ENCODE measurements at places on chromosomes 5 and 9.

DNA sequence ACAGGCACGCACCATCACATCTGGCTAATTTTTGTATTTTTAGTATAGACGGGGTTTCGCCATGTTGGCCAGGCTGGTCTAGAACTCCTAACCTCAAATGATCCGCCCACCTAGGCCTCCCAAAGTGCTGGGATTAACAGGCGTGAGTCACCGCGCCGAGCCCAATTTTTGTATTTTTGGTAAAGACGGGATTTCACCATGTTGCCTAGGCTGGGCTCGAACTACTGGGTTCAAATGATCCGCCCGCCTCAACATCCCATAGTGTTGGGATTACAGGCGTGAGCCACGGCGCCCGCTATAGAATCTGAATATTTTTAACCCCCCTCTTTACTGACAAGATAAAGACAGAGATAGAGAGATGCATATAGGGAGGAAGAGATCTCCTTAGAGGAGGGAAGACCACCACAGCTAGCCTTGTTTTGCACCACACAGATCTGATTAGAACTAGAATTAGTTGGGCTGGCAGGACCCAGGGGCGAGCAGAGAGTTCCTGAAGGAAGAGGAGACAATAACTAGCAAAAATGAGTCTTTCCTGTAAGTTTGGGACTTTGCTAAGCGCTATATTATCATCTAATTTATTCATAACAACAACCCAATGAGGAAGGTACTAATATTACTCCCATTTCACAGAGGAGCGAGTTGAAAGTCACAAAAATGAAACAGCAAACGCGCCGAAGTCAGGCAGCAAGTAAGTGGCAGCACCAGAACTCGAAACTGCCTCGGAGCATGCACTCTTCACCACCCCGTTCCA is 1.5 kb upstream of the ANKHD1 start:
- peak; percentile 34 for DNase-seq

DNA sequence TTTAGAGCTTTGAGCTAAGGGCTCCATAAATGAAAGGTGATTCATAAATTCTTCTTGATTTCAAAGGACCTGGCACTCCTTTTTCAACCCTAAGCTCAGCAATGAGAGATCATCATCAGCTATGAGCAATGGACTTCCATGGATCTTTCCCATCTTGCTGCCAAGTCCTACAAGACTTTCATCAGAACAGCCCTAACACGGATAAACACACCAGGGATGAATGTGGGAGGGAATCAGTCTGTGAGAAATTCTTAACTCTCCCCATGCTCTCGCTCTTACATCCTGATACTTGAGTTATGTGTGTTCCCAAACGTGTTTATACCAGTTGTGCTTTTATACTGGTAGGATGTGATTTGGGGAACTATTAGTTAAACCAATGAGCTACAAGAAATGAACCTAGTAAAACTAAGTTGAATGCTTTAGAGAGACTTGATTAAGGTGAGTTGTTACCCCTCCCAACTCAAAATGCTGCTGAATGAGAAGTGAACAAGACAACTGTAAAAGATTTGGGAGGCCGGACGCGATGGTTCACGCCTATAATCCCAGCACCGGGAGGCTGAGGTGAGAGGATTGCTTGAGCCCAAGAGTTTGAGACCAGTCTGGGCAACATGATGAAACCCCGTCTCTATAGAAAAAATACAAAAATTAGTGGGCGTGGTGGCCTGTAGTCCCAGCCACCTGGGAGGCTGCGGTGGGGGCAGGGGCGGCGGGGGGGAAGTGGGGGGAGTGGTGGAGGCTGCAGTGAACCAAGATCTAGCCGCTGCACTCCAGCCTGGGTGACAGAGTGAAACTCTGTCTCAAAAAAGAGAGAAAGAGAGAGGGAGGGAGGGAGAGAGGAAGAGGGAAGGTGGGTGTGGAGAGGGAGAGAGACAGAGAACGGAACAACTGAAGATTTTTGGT is 5.2 kb upstream of the RPL26L1 start:
- no peak for DNase-seq

GRCh38 chr5:131373265-131373664 is 109.4 kb downstream of the CDC42SE2 start:
- no peak for DNase-seq

- no peak for DNase-seq
Observed at GRCh38 chr5:97297063-97297703, 114.1 kb upstream of the RIOK2 start.

DNA sequence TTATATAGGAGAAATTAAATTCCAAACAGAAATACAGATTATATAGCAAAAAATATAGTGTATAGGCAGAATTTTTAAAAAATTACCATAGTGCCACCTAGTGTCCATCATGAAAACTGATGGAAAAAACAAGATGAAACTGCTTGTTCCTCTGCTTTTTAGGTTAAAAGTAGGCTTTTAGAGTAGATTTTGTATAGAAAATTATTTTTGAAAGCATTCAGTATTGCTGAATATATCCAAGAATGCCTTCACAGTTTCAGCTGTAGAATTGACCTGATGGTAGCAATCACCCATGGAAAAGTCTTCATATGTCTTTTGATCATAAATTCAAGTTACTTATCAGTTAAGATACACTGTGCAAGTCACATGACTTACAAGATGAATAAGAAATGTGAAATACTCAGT is 19.7 kb downstream of the RIOK2 start:
- no peak for DNase-seq
